ENCODE measurements at places on chromosomes 12 and 14.

- DNase-seq = no peak
Observed at GRCh38 chr12:116140529-116140928, 137.0 kb downstream of the MED13L start.

DNA sequence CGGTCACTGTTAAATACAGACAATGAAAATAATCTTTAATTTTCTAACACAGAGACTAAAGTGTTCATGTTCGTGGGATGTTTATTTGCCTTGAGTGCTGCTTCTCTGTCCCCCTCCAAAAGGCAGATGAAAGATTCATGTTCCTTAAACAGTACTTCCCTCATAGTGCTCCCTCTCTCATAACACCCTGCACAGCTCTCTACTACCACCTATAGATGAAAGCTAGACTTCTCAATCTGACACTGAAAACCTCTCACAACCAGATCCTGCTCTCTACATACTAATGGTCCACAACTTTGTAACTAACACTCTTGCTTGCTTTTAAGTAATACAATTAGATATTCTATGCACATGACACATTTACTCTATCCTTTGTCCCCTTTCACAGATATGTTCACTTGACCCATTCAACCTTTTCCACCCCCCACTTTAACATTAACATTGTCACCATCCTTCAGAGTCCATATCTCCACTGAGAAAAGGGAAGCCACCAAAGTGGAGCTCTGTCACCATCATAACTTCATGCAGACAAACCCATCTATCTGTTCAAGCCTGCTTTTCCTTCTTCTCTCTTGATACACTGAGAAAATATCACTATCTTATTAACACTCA lies 266.4 kb upstream of the USP15 start:
- DNase-seq = no peak

DNA sequence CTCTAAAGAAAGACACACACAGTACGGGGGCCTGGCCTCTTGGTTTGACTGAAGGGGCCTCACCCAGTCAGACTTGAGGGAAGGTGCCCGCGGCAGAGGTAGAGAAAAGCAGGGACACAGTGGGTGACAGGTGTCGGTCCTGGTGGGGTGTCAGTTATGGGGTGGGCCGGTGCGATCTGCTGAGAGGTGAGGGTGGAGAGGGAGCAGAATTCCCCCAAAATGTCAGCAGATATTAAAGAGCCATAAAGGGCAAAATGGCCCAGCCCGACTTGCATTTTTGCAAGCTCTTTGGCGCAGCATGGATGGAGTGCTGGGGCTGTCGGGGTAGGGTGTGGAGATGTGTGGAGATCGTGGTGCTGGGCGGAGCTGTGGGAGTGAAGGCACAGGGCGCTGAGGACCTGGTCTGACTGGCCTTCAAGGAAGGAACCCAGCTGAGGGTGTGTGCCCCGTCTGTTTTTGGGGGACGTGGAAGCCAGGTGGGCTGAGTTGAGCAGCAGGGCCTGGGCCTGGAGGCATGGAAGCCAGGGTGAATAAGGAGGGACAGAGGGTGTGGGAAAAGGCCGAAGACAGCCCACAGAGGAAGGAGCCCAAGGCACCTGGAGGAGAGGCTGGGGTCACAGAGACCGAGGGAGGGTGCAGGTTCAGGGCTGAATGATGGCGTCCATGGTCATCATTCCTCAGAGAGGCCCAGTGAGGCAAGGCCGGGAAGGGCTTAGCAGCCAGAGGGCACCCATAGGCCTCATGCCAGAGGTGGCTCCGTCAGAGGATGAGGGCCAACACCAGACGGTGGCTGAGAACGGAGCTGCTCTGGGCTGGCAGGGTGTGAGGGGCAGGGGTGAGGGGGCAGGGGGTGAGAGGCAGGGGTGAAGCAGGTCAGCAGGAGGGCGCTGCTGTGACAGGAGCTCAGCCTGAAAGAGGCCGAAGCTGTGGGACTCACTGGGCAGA lies 48.2 kb upstream of the DYNC1H1 start:
- DNase-seq = no peak

GRCh38 chr12:127262615-127263014 lies 1004.4 kb upstream of the TMEM132C start:
- no peak for DNase-seq

- DNase-seq = no peak
Observed at GRCh38 chr12:63888908-63889635, 44.6 kb downstream of the SRGAP1 start.

DNA sequence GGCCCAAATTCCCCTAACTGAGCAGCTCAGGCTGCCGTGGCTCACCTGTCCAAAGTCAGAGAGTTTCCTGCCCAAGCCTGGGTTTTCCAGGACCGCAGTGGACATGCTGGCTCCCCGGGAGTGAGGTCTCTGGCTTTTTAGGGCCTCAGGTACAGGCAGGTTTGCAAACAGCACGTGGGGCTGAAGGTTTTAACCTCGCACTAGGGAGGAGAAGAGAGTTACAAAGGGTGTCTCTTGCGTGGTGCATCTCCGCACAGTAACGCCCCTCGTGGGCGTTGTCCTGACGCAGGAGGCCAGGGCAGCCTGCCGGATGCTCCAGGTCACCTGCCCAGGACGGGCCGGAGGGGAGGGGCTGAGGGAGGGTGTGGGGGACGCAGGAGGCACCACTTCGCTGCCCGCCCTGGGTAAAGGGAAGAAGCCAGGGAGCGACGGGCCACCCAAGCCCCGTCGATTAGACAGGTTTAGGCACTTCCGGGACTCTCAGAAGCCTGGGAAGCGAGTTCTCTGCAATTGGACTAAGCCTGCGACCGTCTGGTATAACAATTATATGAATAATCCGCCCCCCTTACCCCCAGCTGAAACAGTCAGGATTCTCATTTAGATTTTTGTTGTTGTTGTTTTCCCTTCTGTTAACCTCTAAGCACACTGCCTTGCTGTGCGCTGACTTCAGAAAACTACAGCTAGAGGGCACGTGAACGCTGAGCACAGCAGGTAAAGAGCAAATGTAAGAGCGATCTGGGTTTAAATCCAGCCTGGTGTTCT lies at the start of gene PAH:
TSS of gene PAH (minus strand) at position 219 of the 762 bp plus-strand sequence. CDS start at position 105, 114 bp downstream.
- DNase-seq = no peak

- no peak for DNase-seq
Observed at GRCh38 chr14:90781876-90782275, 34.4 kb downstream of the TTC7B start.

DNA sequence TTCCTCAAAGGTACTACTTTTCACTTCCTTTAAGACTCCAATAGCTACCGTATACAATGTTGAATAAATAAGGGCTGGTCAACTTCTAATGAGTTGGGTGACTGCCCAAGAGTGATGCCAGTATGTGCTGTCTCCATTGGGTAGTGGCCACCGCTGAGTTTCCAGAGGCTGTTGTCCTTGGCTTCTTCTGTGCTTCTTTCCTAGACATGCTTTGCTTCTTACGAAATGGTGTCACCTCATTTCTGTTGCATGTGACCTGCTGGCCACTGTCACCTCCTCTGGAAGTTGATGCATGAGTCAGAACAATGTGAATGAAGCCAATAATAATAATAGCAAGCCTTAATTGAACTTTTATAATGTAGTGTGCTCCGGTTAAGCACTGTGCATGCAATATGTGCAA lies 7.5 kb upstream of the NID2 start:
- no peak for DNase-seq

DNA sequence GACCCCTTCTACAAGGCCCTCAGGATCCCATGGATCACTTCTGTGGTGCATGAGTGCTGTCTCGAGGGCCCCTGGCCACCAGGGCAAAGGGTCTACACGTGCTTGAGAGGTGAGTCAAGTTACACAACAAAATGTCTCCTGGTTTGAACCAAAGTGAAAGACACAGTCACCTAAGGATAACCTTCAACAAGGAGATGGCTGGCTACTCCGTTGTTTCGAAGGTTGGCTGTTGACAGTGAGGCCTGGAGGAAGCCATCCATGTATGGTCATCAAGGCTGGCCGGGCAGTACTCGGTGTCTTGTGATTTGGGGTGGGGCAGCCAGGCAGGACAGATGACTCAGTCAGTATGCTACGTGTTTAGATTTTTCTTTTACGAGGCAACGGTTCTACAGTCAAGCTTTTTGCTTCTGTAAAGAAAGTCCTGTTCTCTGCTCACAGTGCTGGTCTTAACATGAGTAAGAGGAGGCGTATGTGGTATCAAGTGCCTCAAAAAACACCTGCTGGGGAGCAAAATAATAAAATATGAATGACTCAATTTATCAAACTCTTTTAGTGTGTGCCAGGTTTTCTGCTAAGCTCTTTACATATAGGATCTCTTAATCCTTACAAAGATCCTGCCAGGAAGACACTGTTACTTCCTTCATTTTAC lies 18.0 kb upstream of the NT5DC3 start:
- no peak for DNase-seq

GRCh38 chr12:113889891-113890581 lies 76.1 kb downstream of the RBM19 start:
- no peak for DNase-seq

DNA sequence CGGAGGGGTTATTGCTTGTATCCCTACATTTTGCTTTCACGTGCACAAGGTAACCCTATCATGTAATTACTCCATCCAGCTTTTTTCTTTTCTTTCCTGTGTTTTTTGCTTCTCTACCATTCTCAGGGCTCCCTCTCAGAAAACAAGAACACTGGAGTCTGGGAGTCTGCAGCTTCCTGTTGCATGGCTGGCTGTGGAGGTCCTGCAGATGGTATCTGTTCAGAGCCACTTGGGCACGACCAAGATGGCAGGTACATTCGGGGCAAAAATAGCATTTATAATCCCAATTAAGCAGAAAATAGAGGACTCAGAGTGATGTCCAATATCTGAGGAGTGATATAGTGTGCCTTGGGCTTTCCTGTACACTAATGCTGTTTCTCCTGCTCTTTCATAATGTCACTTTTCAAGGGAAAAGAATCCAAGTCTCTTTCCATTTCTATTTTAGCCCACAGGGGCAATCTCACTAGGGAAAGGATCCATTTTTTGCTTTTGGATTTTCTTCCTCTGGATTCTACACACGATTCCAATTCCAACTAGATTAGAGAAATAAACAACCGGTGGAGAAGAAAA lies 3.2 kb upstream of the NUMB start:
- no peak for DNase-seq

GRCh38 chr14:71621980-71622605 lies 310.1 kb upstream of the RGS6 start:
- DNase-seq = no peak

GRCh38 chr12:50589650-50590435 lies 85.1 kb downstream of the DIP2B start:
- DNase-seq = no peak

DNA sequence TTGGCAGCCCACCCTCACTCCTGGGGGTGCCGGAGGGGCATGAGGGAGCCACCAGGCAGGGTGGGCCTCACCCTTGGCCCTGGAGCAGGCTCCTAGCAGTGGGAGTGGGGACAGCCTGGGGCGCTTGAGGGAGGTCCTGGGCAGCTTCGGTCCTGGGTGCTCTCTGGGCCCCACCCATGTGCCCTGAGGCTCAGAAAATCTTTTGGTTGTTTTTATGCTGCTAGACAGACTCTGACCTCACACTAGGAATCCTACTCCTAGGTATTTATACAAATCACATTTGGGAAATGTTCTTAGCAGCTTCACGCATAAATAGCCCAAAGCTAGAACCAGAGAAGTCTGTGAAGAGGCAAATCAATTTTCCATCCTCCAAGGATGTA lies 10.9 kb upstream of the ULK1 start:
- DNase-seq = no peak

GRCh38 chr12:107662484-107662883 lies 23.1 kb upstream of the PWP1 start:
- DNase-seq = no peak

DNA sequence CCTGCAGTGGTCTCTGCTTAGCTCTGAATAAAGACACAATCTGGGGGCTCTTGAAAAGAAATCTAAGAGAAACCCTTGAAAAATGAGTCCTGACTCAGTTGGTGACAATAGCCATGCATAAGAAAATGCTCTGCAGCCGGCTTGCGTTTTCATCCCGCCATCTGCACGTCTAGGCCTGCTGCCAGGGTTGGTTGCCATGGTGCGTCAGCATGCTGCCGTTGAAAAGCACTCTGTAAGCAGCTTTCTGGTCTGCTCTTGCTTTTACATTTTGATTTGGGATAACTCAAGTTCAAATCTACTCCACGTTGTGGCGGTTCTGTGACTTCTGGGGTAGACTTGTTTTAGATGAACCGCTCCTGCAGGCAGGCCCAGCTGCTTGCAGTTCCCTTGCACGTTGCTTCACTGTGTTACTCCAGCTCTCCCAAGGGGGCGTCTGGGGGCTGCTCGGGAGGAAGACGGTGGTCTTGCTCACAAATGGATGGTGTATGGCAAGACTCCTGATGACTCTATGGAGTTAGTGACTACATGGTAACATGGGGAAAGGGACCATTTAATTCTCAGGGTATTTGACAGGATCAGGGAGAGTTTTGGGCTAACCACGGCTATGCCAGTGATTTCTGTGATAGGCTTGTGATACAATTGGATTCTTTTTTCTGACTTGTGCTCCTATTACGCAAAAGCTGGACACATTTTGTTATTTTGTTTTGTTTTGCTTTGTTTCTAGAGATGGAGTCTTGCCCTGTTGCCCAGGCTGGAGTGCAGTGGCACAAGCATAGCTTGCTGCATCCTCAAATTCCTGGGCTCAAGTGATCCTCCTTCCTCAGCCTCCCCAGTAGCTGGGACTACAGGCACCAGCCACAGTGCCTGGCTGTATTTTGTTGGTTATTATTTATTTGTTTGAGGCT lies 15.8 kb downstream of the WNT5B start:
- no peak for DNase-seq

DNA sequence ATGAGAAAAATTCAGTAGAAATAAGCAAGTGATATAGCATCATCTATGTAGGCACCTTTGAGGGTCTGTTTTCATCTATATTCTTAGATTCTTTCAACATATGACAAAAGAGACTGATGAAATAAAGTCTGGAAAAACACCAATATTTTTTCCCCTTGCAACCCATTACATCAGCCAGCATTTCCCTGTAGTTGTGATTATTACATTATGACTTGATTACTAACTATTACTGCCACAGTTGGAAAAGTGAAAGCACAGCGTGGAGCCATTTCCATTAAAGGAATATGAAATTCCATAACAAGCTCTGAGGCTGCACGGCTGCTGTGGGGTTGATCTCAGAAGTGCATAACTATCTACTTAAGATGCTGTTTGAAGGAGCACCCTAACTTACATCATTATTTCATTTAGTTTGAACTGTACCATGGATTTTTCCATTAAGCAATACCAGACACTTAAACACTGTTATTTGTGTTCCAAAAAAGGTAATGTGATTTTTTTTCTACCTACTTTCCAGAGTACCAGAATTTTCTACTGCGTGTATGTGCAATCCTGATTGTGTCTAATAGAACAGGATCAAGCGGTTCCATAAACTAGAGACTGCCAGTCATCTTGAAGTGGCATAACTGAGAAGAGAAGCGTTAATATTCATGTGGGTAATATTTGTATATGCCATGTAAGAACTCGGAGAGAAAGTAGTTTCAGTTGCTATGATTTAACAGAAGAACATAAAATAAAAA lies 405.5 kb downstream of the MDGA2 start:
- DNase-seq = no peak

- DNase-seq = no peak
Observed at GRCh38 chr12:126337556-126338441, 1272.6 kb downstream of the AACS start.

Data from activated CD4-positive, alpha-beta T cell treated with anti-CD3 and anti-CD28 coated beads, Interleukin-2, amount 50 U/mL, for 24 hours (primary cell).